Astrocyte of the hippocampus (primary cell): ENCODE measurements at places on chromosomes 7 and 10.
A peak's percentile ranks its signal among the peaks of the same experiment; 100 is the strongest.

DNA sequence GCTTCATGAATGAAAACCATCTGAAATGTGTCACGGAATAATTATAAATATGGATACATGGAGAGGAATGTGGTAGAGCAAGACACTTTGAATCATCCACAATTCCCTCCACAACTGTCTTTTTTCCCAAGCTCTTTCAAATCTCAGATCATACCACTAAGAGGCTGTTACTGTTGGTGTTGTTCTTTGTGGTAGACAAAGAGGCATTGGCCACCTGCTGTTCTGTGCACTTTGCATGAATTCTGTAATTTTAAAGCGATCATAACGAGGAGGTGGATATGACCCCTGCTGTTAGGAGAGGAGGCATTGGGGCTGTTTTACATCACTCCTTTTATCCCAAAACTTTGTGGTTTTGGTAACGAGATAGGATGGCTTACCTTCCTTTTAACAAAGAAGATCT lies 141.2 kb upstream of the KLF6 start:
- DNase-seq, result no peak

DNA sequence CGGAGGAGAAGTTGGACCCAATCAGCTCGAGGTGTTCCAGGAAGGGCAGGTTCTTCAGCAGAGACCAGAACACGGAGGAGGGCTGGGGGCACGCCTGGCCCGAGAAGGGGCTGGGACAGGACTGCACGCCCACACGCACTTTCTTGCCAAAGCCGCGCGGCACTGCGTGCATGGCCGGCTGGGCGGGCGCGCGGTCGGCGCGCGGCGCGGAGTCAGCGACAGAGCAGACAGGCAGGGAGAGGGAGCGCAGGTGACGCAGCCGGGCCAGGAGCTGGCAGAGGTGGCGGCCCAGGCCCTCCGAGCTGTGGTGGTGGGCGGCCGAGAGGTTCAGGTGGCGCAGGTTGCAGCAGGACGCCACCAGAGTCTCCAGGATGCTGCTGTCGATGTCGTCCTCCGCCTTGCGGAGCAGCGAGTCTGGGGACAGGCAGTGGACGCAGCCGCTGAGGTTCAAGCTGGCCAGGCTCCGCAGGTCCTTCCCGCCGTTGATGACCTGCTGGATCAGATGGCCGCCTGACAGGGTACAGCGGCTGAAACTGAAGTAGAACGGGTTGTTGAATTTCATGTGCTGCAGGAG lies 77.2 kb upstream of the TNRC18 start:
- no peak for DNase-seq

GRCh38 chr10:45452268-45452667 lies 78.3 kb downstream of the ALOX5 start:
- DNase-seq, result no peak

GRCh38 chr7:65812281-65812680 lies 60.6 kb upstream of the VKORC1L1 start:
- DNase-seq, result peak; percentile 45

DNA sequence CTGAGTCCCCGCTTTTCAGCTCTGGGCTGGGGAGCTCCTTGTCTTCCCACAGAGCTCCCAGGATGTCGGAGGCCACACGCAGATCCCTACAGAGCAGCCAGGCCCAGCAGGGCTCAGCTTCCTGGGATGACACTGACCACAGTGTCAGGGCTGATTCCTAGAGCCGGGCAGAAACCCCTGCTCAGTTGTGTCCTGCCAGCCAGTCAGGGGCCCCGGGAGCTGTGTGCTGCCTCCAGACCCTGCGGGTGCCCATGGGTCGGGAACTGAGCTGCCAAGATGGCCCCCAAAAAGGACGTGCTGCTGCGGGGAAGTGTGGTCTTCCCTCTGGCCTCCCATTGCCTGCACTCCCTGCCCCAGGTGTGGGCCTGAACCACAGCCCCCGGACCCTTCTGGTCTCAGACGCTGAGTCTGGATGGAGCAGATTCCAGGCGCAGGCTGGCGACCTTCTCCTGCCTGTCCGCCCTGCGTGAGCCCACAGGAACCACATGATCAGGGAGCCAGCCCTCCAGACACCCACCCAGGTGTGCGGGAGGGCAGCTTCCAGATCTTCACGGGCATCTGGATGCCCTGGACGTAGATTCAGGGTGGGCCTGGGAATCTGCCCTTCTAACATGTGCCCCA lies 217.4 kb downstream of the MAD1L1 start:
- DNase-seq, result no peak

- DNase-seq, result peak; percentile 46
Measured at GRCh38 chr7:66837007-66837406, 84.0 kb upstream of the TMEM248 start.

- peak; percentile 65 for DNase-seq
Measured at GRCh38 chr10:131901181-131901829, 497 bp downstream of the PPP2R2D start.

- no peak for DNase-seq
Measured at GRCh38 chr10:30742471-30742870, 112.9 kb upstream of the LYZL2 start.

- no peak for DNase-seq
Measured at GRCh38 chr10:131890276-131891195, 10.3 kb upstream of the PPP2R2D start.

DNA sequence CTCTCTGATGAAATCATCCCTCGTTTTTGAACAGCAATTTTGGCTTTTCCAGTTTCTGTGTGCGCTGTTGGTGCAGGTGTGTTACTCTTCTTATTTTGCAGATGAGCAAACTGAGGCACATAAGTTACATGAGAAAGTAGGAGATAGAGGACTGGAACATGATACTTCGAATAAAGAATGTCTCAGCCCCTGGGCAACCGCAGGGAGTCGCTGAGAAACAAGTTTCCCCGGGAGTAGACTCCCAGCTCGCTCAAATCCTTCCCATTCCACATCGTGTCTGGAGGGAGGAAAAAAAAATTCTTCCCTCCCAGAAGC lies 18.0 kb downstream of the MXI1 start:
- DNase-seq, result no peak

DNA sequence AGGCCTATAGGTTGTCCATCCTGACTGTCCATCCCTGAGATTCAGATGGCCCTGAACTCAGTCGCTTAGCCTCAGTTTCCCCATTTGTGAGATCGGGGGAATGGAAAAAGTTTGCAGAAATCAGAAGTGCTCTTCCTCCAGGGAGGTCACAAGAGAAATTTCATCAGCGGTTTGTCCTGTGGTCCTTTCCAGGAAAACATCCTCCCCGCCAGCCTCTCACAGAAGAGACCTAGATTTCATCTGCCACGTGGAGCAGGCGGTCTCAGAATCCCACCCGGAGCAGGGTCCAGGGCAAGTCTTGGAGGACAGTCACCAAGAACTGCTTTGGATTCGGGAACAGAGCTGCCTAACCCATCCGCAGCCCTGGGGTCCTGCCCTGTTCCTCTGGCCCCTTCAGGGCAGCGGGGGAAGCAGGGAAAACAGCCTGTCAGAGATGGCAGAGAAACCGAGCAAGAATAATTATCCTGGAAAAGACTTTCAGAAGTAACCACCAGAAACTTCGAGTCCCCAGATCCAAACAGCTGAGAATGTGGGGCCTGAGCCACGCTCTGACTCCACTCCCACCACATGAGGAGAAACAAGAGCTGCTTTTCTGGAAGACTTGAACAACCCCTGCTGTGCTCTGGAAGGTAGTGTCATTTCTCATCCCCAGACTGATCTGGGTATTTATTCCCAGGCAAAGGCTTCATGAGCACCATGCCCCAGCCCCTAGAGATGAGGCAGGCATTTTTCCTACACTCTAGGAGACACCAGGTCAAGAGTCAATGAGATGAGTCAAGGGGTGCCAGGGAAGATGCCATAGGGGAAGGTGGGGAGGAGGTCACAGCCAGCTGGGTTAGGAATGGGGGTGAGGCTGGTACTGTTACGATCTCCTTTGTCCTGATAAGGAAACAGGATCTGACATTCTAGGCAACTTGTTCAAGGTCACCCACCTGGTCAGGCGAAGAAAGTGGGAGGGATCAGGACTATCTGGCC lies 1.1 kb upstream of the TNS3 start:
- peak; percentile 48 for DNase-seq

GRCh38 chr7:33554576-33554975 lies 350.8 kb upstream of the BMPER start:
- DNase-seq, result no peak

DNA sequence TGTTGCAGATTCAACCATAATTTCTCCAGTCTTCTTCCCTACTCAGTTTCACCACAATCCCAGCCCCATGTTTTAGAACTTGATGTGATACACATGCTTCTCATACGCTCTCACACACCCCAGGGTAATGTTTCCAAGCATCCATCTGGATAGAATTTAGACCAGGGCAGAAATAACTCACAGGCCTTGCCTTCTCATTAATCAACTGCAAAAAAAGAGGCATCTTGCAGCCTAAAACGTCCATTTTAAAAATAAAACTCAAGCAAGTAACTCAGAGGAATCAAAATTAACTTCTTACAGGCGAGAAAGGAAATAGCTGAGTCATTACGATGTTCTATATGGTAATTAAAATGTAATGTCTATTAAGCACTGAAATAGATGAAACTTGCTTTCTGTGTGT lies 127.2 kb upstream of the RSU1 start:
- DNase-seq, result peak; percentile 26

- DNase-seq, result no peak
Measured at GRCh38 chr7:132919771-132920170, 162.1 kb downstream of the CHCHD3 start.

- DNase-seq, result peak; percentile 65
Measured at GRCh38 chr7:33905389-33906032, at the start of gene BMPER. TSS of gene BMPER (plus strand) at chr7:33905539. CDS start at chr7:33905614, 75 bp downstream.

GRCh38 chr10:71974489-71975021 lies 10.4 kb downstream of the CHST3 start:
- peak; percentile 65 for DNase-seq

GRCh38 chr10:5467207-5467535 lies 32.2 kb downstream of the CALML5 start:
- peak; percentile 11 for DNase-seq

DNA sequence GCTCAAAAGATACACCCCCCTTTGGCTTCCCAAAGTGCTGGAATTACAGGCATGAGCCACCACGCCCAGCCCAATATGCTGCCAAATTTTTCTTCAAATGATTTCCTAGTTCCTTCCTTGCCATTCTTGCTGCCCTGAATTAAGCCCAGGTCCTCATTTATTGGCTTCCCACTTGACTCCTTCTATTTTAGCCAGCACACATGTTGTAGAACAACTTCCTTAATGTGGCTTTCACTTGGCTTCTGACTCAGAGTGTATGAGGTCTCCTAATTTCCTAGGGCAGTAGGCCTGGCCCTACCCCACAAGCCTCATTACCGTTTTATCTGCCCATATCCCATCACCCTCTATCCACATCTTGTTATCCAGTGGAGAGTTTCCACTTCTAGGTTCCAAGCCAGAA lies 21.8 kb upstream of the HIPK2 start:
- DNase-seq, result no peak

- no peak for DNase-seq
Measured at GRCh38 chr7:75045881-75046280, 27.7 kb downstream of the RCC1L start.

DNA sequence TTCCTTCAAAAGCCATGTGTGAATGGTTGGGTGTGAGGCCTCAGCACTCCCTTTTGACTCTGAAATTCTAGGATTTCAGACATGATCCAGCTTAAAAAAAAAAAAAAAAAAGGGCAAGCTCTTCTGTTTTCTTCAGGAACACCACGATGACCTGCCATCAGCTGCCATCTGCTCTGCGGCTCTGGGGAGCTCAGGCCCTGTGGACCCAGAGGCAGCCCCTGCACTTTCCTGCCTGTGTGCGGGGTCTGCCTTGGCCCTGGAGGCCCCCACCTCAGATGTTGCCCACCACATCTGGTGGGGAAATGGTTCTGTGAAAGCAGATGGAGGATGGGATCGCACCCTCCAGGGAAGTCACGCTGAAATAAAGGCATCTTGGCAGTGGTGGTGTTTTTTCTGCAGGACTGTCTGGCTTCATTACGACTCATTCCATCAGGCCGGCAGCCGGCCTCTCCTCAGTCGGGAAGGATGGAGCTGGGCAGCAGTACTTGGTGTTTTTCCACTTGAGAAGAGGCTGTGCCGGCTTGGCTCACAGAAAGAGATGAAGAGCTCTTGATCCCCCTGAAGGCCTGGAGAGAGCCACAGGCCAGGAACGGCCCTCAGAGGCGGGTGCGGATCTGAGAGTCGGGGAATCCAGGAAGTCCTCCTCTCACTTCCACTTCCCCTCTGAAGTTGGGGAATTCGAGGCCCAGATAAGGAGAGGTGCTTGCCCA lies 66.1 kb upstream of the AQP1 start:
- DNase-seq, result peak; percentile 74

DNA sequence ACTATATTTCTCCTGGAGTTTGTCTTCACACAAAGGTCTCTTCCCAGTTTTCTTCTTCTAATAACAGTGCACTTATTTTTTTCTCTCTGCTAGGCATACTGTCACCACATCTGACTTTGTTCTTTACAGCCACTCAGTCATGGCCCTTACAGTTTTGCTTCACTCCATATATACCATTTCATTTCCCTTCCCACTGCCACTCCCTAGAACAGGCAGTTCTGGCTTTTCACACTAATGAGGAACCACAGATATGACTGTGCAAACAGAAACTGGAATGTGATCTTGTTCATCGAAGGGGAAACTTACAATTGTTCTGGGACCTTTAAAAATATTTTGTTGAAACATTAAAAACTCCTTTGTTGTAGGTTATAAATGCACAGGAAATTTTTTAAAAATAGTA lies 67.3 kb downstream of the EPDR1 start:
- peak; percentile 74 for DNase-seq

DNA sequence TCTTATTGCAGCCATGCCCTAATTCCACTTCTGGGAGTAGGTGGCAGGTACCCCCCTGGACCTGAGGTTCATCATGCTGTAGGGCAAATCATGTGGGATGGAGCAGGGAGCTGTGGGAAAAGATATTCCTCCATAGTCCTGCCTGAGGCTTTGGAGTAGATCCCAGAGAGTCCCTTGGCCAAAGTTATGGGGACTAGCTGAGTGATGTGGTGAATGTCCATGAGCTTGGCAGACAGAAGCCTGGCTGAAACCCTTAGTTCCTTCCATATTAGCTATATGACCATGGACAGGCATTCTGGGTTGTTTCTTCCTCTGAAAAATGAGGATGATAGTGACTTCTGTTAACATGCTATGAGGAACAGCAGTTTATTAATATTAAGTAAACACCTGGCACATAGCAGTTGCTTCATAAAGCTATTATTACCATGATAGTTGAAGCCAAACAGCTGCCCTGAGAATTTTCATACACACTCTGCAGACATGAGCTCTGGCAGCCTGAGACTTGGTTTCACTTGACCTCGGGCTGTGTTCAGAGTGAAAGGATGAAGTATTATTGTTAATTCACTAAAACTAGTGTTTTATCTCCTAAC lies 15.0 kb upstream of the IMPDH1 start:
- no peak for DNase-seq

DNA sequence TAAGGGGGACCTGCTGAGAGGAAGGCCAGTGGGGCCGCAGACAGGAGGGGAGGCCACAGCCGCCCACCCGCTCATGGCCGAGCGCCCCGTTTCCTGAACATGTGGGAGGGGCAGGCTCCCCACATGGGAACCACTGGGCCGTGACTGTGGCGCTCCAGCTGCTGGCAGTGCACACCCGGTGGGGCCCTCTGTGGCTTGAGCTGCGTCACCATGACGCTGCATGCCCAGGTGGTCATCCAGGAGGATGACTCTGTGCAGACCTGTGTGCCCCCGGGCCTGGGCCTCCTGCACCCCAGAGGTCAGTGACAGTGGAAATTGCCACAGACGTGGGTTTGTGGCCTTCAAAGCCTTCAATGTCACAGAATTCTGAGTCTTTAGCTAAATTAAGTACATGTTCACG lies 85.1 kb downstream of the MGMT start:
- DNase-seq, result no peak
